CD4-positive, alpha-beta T cell treated with Interleukin-12 subunit alpha and Interleukin-12 subunit beta, for 1 hour (primary cell): ENCODE measurements at places on chromosomes 3 and 15.

DNA sequence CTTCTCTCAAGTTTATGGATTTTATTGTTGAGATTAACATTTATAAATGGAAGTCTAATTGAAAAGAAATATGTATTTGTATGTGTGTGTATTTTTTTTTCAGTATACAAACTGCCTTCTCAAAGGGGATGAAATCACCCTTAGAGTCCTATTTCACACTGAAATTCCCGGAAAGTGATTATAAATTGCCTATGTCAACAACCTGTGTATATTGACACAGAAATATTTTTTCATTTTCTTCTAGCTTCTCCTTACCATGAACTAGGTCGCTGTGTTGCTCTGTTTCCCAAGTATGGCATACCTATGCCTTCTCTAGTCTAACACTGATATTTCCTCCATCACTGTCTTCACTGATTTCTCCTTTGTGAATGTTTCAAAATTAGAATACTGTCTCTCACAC lies 444.0 kb upstream of the AZI2 start:
- DNase-seq: no peak

GRCh38 chr3:9239680-9240079 lies 9.8 kb downstream of the SRGAP3 start:
- no peak for DNase-seq

GRCh38 chr3:107222907-107223306 lies 154.3 kb upstream of the CCDC54 start:
- DNase-seq: no peak

- no peak for DNase-seq
These were observed 28.5 kb downstream of the SELENOT start for GRCh38 chr3:150631515-150632221.

- no peak for DNase-seq
These were observed 451 bp downstream of the ONECUT1 start for GRCh38 chr15:52789601-52790168.

DNA sequence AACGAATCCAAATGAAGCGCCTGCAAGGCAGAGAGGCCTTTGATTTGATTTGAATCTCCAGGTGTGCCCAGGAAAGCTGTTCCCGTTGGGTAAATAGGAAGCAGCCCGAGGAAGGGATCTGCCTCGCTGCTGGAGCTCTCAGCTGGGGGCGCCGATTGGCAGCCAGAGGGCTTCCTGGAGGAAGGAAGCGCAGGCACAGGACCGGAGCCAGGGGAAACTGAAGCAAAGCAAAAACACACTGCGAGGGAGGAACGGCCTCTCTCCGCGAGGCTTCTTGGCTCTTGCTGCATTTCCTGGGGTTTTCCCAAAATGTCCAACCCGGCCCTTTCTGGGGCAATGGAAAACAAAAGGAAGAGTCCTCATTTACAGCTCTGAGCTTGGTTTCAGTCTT lies 80.3 kb downstream of the TMEM266 start:
- DNase-seq: no peak

GRCh38 chr3:5650303-5650702 lies 462.8 kb downstream of the EDEM1 start:
- DNase-seq: no peak

- DNase-seq: no peak
These were observed 11.6 kb upstream of the HGD start for GRCh38 chr3:120693439-120694171.

- DNase-seq: no peak
These were observed 5.2 kb downstream of the NR1D2 start for GRCh38 chr3:23950293-23950692.

DNA sequence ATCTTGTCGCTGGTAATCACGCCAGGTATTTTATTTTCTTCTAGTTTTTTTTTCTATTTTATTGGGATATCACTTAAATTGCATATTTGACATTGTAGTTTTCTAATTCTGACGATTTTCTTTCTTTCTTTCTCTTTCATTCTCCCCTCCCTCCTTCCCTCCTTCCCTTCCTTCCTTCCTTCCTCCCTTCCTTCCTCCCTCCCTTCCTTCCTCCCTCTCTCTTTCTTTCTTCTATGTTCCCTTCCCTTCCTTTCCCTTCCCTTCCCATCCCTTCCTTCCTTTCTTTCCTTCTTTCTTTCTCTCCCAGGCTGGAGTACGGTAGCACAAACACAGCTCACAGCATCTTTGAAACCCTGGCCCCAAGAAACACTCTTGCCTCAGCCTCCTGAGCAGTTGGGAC lies 100.6 kb upstream of the BCL6 start:
- no peak for DNase-seq

DNA sequence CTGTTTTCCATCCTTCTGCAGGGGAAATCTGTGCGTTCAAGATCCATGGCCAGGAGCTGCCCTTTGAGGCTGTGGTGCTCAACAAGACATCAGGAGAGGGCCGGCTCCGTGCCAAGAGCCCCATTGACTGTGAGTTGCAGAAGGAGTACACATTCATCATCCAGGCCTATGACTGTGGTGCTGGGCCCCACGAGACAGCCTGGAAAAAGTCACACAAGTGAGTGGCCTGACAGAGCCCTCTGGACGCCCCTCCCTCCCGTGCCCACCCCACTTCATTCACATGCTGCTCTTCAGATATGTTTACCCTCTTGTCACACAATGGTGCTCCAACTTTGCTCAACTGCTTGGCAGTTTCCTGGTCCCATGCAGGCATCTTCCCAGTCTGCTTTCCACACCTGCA lies 274.3 kb upstream of the TRIM42 start:
- no peak for DNase-seq

GRCh38 chr15:85828874-85829273 lies 34.1 kb upstream of the KLHL25 start:
- DNase-seq: no peak

DNA sequence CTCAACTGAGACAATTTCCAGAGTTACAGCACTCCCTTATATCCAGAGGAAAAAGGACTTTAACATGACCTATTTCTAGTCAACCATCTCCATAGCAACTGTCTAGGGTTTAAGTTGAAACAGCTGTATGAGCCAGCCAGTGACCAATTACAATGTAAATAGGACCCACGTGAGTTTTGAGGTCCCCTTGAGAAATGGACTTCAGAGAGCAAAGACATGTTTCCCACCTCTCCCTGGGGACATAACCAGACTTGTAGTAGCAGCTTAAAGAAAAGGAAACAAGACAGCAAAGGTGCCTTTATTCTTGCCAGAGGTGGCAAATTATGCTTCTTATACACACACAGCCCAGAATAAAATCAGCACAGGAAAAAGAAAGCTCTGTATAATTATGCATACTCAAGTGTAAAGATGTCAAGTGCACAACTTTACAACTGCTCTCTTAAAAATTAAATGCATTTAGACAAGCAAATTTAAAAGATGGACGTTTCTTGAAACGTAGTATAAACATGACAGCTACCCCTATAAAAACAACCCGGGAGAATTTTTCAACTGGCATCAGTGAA lies 40.2 kb downstream of the SUMF1 start:
- DNase-seq: no peak

GRCh38 chr15:77470235-77470634 lies 49.5 kb downstream of the HMG20A start:
- DNase-seq: no peak

- no peak for DNase-seq
These were observed 45.2 kb downstream of the PTPN9 start for GRCh38 chr15:75533945-75534344.

DNA sequence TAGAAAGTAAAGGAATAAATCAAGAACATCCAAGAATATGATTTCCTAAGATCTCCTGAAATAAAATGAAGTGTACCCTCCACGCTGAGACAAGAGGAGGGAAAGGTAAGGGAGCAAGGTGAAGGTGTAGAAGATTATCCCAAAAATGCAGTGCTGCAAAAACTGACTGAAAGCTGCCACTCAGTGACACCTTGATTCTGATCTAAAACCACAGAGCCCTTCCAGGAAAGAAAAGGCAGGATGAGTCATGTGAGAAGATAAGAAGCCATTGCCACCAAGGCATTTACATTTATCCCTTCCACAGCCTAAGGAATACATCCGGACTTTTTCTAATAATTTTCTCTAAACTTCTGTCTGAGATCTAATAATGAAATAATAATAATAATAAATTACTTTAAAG lies 49.9 kb downstream of the IGSF11 start:
- DNase-seq: no peak

GRCh38 chr15:97030251-97030650 lies 699.8 kb downstream of the NR2F2 start:
- no peak for DNase-seq

DNA sequence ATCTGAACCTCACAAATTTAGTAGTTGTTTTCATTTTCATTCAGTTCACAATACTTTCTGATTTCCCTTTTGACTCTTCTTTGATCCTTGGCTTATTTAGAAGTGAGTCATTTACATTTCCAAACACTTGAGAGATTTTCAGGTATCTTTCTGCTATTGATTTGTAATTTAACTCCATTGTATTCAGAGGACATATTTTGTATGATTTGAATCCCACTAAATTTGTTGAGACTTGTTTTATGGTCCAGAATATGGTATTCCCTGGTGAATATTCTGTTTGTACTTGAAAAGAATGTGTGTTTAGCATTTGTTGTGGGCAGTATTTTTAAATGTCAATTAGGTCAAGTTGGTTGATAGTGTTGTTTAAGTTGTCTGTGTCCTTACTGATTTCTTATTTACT lies 29.6 kb downstream of the FAN1 start:
- DNase-seq: no peak

DNA sequence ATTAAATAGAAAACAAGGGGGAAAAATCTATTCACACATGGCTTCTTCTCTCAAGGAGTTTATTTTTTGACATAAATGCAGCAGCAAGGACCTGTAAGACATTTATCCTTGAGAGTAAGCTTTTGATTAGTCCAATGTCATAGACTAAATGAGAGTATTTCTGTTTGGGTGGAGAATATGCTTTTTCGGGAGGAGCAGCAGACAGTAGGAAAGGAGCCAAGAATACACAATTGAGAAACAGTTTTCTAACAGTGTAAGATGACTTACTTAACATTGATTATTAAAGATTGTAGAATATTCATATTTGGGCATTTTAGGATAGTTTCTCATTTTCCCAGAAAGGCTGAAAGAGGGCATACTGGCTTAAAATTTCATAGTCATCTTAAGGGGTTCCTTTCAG lies 65.9 kb upstream of the PAQR5 start:
- DNase-seq: no peak

- DNase-seq: no peak
These were observed 168.4 kb upstream of the VEPH1 start for GRCh38 chr3:157671656-157672055.

GRCh38 chr15:56886363-56886931 lies 32.0 kb upstream of the TCF12 start:
- peak; percentile 30 for DNase-seq

DNA sequence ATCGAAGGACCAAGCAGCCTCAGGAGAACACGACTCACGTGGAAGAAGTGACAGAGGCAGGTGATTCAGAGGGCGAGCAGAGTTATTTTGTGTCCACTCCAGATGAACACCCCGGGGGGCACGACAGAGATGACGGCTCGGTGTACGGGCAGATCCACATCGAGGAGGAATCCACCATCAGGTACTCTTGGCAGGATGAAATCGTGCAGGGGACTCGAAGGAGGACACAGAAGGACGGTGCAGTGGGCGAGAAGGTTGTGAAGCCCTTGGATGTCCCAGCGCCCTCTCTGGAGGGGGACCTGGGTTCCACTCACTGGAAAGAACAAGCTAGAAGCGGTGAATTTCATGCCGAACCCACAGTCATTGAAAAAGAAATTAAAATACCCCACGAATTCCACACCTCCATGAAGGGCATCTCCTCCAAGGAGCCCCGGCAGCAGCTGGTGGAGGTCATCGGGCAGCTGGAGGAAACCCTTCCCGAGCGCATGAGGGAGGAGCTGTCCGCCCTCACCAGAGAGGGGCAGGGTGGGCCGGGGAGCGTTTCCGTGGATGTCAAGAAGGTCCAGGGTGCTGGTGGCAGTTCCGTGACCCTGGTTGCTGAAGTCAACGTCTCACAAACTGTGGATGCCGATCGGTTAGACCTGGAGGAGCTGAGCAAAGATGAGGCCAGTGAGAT lies 26.0 kb downstream of the SYNM start:
- no peak for DNase-seq

GRCh38 chr3:4417449-4417848 lies 49.6 kb downstream of the SUMF1 start:
- DNase-seq: no peak

DNA sequence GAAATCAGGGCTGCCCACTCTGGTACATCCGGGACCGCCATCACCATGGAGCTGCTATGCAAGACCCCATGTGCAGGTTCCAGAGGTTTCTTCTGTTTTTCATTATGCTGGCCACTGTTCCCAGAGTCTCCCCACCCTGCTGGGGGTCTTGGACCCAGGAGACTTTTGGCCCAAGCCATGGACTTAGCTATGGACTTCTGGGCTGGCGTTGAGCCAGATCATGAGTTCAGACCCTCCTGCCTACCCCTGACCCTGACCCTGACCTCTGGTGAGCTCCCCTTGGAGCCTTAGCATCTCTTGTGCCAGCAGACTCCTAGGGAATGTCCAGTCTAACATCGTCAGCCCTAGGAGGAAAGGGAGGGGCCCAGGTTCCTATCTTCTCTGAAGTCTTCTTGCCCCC lies 25.3 kb downstream of the SLC28A1 start:
- DNase-seq: no peak

- no peak for DNase-seq
These were observed 81.4 kb downstream of the SETD2 start for GRCh38 chr3:47082519-47082918.

- no peak for DNase-seq
These were observed 10.4 kb upstream of the MESP2 start for GRCh38 chr15:89765694-89766093.

DNA sequence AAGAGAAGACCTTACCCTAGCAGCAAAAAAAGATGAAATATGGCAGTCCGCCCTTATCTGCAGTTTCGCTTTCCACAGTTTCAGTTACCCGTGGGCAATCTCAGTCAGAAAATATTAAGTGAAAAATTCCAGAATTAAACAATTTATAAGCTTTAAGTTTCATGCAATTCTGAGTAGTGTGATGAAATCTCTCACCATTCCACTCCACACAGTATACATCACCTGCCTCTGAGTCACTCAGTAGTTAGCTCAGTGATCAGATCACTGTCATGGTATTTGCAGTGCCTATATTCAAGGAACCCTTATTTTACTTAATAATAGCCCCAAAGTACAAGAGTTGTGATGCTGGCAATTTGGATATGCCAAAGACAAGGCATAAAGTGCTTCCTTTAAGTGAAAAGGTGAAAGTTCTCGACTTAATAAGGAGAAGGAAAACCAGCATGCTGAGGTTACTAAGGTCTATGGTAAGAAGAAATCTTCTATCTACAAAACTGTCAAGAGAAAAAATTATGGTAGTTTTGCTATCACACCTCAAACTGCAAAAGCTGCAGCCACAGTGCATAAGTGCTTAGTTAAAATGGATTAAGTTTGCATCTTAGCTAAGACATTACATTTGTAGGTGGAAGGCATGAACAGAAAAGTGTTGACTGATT lies 48.1 kb downstream of the HSPBAP1 start:
- DNase-seq: no peak

DNA sequence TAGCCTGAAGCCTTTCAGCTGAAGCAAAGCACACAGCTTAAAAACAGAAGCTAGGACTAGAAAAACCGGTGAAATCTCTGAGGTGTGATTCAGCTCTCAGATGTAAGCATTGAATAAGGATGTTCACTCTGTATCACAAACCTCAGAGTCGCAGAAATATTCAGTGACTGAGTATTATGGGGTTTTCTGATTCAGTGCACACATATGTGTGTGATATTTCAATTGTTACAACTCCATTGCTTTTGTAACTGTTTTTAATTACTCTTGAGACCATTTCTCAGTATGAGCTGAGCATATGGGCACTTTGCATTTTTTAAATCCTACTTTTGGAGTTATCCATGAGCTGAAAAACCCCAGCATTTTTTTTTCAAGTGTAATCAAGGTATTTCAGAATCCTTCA lies 868.8 kb downstream of the NTRK3 start:
- DNase-seq: no peak

- DNase-seq: no peak
These were observed 25.7 kb upstream of the APH1B start for GRCh38 chr15:63251701-63252100.
